Upper lobe of left lung (tissue), 6 donors: ENCODE measurements at places on chromosomes 7 and 10. TPM values are rescaled to one million over a fixed set of nuclear protein-coding genes. Genes with fewer than 3 reads are reported as not detected.
A peak's percentile ranks its signal among the peaks of the same experiment; 100 is the strongest.

GRCh38 chr10:32501906-32502305 lies 56.0 kb downstream of the CCDC7 start:
- H3K27ac ChIP-seq: no peak overlapping the region
- H3K4me3 ChIP-seq: no peak overlapping the region
- no peaks in the 10 kb centered on the region for H3K27me3 ChIP-seq
- H3K36me3 ChIP-seq: peaks cover 6% of the 10 kb centered on the region

- H3K27ac ChIP-seq: peak overlapping the region; percentile 77
- H3K36me3 ChIP-seq: no peaks in the 10 kb centered on the region
- H3K4me1 ChIP-seq: peaks cover 41% of the 10 kb centered on the region
- H3K4me3 ChIP-seq: no peak overlapping the region
- DNase-seq: peak; percentile 52
- no peaks in the 10 kb centered on the region for H3K27me3 ChIP-seq
Observed at GRCh38 chr7:151273651-151274390, 25.3 kb upstream of the SMARCD3 start.

- no peaks in the 10 kb centered on the region for H3K4me1 ChIP-seq
- H3K27ac ChIP-seq: no peak overlapping the region
- no peak for DNase-seq
- H3K4me3 ChIP-seq: no peak overlapping the region
- H3K36me3 ChIP-seq: no peaks in the 10 kb centered on the region
- H3K27me3 ChIP-seq: no peaks in the 10 kb centered on the region
Observed at GRCh38 chr10:100636848-100637553, 101.3 kb downstream of the HIF1AN start.

- peaks cover 13% of the 10 kb centered on the region for H3K4me1 ChIP-seq
- peak within 1 kb of the TSS; percentile 63 for H3K27ac ChIP-seq
- no peaks in the 10 kb centered on the region for H3K36me3 ChIP-seq
Observed at GRCh38 chr7:37683246-37684120, at the start of gene GPR141. TSS of gene GPR141 (plus strand) at chr7:37683766. CDS start at chr7:37740394, 56,628 bp downstream.

DNA sequence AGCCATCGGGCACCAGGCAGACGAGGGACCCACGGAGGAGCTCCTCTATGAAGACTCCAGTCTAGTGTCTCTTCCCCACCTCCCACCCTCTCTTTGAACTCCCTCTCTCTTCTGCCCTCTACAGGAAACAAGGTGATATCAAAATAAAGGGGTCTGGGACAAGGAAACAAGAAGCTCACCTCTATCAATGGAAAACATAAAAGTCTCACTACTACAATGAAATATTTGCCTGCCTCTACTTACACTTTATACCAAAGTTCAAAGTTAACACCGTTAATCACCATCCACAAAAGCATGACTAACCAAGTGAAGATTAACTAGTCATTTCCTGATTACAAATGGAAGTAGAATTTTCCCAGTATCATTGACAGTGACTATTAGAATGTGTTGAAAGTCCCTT lies 82.2 kb downstream of the PARD3 start:
- no peak overlapping the region for H3K4me3 ChIP-seq
- peaks cover 23% of the 10 kb centered on the region for H3K4me1 ChIP-seq
- DNase-seq: no peak
- no peaks in the 10 kb centered on the region for H3K36me3 ChIP-seq
- no peaks in the 10 kb centered on the region for H3K27me3 ChIP-seq
- no peak overlapping the region for H3K27ac ChIP-seq

DNA sequence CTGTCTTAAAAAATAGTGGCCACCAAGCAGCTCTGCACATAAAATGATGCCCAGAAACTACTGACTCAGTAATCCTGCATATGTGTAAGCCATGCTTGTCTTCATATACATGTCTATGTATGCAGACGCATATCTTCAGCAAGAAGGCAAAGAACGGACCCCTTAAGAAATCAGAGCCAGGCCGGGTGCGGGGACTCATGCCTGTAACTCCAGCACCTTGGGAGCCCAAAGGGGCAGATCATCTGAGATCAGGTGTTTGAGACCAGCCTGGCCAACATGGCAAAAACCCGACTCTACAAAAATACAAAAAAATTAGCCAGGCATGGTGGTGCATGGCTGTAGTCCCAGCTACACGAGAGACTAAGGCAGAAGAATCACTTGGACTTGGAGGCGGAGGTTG lies 295.0 kb downstream of the TCERG1L start:
- no peak overlapping the region for H3K4me3 ChIP-seq
- H3K27me3 ChIP-seq: no peaks in the 10 kb centered on the region
- no peaks in the 10 kb centered on the region for H3K4me1 ChIP-seq
- H3K27ac ChIP-seq: no peak overlapping the region
- H3K36me3 ChIP-seq: no peaks in the 10 kb centered on the region

GRCh38 chr7:151032936-151033863 lies 5.0 kb downstream of the ABCB8 start:
- peak; percentile 63 for DNase-seq
- no peak overlapping the region for H3K27ac ChIP-seq
- H3K4me1 ChIP-seq: peaks cover 7% of the 10 kb centered on the region
- no peak overlapping the region for H3K4me3 ChIP-seq
- no peaks in the 10 kb centered on the region for H3K36me3 ChIP-seq
- H3K27me3 ChIP-seq: no peaks in the 10 kb centered on the region

DNA sequence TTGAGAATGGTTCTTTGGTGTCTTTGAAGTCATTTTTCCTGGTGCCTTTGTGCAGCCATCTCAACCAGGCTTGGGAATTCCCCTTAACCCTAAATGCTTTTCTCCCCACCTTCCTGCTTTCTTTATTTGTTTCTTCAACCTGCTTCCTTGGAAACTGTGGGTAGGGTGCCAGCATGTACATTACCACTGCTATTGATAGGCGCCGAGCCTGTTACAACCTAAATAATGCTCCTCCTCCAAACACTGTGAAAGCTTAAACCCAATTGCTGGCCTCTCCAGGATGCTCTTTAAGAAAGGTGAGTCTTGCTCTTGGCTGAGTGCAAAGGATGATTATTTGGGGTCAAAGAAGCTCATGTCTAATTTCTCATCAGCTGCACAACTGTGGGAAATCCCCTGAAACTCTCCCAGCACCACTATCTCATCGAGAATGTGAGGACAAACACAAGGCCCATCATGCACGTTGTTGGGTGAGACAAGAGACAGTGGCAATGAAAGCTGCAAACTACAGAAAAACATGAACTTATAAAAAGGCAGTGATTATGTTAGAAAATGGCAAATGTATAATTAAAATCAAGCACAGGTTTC lies 285.5 kb upstream of the IGFBP3 start:
- no peak overlapping the region for H3K4me3 ChIP-seq
- no peak for DNase-seq
- no peaks in the 10 kb centered on the region for H3K27me3 ChIP-seq

DNA sequence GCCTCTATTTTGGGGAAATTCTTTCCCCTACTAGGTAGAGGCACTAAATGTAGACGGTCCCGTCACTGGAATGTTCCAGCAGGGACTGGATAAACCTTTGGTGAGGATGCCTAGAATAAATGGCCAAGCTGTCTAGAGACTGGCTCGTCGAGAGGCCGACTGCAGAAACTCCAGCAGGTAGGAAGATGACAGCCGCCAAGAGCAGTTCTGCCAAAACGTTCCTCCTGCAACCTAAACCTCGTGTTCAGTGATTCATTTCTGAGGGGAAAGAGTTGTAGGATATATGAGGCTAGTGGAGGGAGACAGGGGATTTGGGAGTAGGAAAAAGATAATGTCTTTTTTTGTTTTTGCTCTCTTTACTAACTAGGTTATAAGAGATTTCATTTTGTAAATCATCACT lies 184.7 kb upstream of the GDF10 start:
- no peak for DNase-seq
- no peaks in the 10 kb centered on the region for H3K27me3 ChIP-seq
- no peaks in the 10 kb centered on the region for H3K36me3 ChIP-seq
- no peaks in the 10 kb centered on the region for H3K4me1 ChIP-seq

GRCh38 chr7:53426145-53426750 lies 390.8 kb downstream of the POM121L12 start:
- no peak overlapping the region for H3K4me3 ChIP-seq
- no peaks in the 10 kb centered on the region for H3K27me3 ChIP-seq
- no peak for DNase-seq
- H3K27ac ChIP-seq: no peak overlapping the region
- H3K4me1 ChIP-seq: no peaks in the 10 kb centered on the region

DNA sequence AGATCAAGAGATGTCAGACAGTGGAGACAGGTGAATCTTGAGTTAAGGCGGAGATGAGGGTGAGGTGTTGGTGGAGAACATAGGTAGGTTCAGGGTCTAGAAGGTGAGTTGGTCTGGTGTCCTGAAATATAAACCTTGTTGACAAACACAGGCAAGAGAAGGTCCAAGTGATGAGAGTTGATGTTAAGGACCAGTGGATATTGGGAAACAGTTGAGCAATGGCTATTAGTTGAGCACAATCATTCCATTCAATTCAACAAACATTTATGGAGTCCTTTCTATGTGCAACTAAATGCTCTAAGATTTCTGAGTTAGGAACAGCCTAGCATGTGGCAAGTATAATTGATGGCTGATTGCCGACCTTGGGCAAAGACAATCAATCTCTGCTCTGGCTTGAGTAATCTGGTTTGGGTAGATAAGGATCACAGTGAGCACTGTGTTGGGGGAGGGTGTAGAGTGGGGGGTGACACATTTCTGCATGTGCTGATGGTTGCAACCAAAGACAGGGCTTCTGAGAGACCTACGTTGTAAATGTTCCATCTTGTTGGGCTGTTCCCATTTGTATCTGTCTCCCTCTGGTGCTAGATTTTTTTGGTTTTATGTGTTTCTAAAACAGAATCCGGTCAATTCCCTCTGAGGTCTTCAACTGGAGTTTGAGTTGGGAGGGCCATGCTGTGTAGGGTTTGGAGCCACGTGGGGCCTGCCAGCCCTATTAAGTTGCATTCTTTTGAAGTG lies 201.1 kb downstream of the BAMBI start:
- no peak overlapping the region for H3K4me3 ChIP-seq
- no peaks in the 10 kb centered on the region for H3K36me3 ChIP-seq
- peaks cover 9% of the 10 kb centered on the region for H3K4me1 ChIP-seq
- DNase-seq: no peak
- no peaks in the 10 kb centered on the region for H3K27me3 ChIP-seq

DNA sequence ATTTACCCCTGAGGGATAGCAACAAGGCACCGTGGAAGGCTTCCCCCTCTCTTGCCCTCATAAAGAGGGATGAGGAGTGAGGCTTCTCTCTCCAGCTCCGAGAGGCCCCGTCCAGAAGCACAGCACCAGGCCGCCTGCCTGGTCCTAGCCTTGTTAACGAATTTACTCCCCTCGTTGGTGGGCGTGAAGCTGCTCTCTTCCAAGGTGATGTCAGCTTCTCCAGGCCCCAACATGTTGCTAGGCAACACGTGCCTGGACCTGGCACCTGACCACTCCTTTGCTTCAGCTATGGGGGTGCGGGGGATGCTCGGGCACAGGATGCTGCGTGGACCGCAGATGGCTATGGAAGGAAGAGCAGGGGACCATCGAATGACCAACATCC lies 135.2 kb upstream of the MGMT start:
- no peaks in the 10 kb centered on the region for H3K4me1 ChIP-seq
- no peak overlapping the region for H3K27ac ChIP-seq
- H3K36me3 ChIP-seq: no peaks in the 10 kb centered on the region

DNA sequence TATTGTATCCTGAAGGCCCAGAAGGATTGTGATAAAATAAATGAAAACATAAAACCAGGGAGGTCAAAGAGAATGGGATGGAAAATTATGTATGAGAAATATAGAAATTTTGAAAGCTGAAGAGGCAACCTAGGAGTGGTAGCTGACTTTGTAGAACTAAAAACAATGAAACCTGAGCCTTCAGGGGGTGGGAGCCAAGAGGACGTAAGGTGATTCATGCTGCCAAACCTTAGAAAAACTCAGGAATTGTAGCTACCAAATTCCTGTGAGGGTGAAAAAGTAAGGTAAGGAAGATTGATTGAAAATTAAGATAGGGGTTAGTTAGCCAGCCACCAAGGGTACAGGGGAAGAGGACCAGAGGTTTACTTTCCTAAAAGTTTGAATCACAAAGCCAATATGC lies 213.2 kb downstream of the KCND2 start:
- DNase-seq: no peak
- H3K4me1 ChIP-seq: no peaks in the 10 kb centered on the region
- H3K27me3 ChIP-seq: no peaks in the 10 kb centered on the region

DNA sequence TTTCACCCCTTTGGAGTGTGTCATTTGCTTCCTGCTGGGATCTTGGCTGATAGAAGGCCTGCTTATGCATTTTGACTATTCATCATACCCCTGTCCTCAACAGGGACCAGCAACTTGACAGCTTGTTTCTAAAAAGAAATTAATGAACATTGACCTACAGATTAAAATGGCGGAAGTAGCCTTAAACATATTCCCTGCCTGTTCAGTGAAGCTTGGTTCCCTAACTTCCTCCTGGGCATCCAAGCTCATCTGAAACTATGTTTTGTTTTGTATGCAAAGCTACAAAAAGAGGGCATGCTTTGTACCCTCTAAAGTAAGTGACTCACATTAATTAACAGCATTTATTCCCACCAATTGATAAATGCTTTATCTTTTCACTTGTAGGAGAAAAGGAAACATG lies 26.8 kb upstream of the CDK14 start:
- H3K4me3 ChIP-seq: no peak overlapping the region
- H3K36me3 ChIP-seq: no peaks in the 10 kb centered on the region
- H3K27me3 ChIP-seq: no peaks in the 10 kb centered on the region
- no peak overlapping the region for H3K27ac ChIP-seq

GRCh38 chr10:73837072-73837471 lies 25.7 kb upstream of the NDST2 start:
- peaks cover 66% of the 10 kb centered on the region for H3K36me3 ChIP-seq
- H3K4me3 ChIP-seq: no peak overlapping the region
- H3K4me1 ChIP-seq: no peaks in the 10 kb centered on the region
- no peak for DNase-seq
- peak overlapping the region; percentile 8 for H3K27ac ChIP-seq

DNA sequence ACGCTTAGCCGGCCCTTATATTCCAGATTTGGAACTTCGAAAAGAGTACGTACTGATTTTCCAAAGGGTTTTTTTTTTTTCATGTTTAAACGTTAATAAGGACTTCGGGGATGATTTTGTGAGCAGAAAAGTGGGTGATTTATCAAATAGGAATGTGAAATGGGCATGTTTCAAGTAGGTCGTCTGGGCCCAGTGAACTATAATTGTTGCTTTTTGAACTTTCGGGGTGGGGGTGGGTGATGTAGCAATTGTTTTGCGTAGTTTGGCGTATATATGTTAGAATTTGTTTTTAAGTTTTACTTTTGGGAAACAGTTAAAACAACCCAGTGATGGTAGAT lies 299 bp upstream of the PBLD start:
- peaks cover 57% of the 10 kb centered on the region for H3K4me1 ChIP-seq
- H3K27me3 ChIP-seq: no peaks in the 10 kb centered on the region

GRCh38 chr10:44576702-44577191 lies 191.8 kb upstream of the CXCL12 start:
- H3K4me3 ChIP-seq: no peak overlapping the region
- no peaks in the 10 kb centered on the region for H3K27me3 ChIP-seq
- H3K36me3 ChIP-seq: no peaks in the 10 kb centered on the region
- H3K27ac ChIP-seq: no peak overlapping the region
- no peaks in the 10 kb centered on the region for H3K4me1 ChIP-seq

TDRD1 gene
- total RNA-seq: 0.13 TPM

PNLIPRP2 gene
- not detected for total RNA-seq

SPACDR gene
- total RNA-seq: not detected

ZNF117 gene
- 34.4 TPM for total RNA-seq

SAMD9L gene
- 20.7 TPM for total RNA-seq

CPA2 gene
- total RNA-seq: not detected

MLLT10 gene
- total RNA-seq: 63.9 TPM

OR6V1 gene
- not detected for total RNA-seq

TMEM236 gene
- 1.8 TPM for total RNA-seq

DPP6 gene
- 3.1 TPM for total RNA-seq

SNCG gene
- total RNA-seq: 2.9 TPM

SPDYE2 gene
- 0.23 TPM for total RNA-seq

LOXL4 gene
- 6.6 TPM for total RNA-seq

ASAH2 gene
- 0.92 TPM for total RNA-seq

UPK3B gene
- 507 TPM for total RNA-seq

CYP3A7 gene
- total RNA-seq: 1.2 TPM

KIAA1217 gene
- 18.4 TPM for total RNA-seq

CLDN3 gene
- total RNA-seq: 21.9 TPM

GALNT17 gene
- 26.2 TPM for total RNA-seq

LRRC61 gene
- total RNA-seq: 20.9 TPM
